ENCODE measurements at places on chromosomes 16 and 17.

DNA sequence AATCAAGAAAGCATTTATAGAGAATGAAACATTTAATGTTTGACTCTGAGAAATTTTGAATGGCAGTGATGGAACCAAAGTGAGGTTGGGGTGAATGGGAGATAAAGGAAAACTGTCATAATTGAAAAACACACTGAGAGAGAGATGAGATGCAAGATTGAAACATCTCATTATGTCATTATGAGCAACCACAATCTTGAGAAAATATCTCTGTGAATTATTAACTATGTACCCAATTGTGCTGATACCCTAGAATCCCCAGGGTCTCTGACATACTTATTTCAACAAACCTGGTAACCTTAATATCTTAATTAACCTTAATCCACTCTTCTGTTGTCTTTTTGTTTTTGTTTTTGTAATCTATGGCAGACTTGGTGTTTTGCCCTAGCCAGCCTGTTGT lies 143.5 kb upstream of the HLF start:
- DNase-seq, result no peak

DNA sequence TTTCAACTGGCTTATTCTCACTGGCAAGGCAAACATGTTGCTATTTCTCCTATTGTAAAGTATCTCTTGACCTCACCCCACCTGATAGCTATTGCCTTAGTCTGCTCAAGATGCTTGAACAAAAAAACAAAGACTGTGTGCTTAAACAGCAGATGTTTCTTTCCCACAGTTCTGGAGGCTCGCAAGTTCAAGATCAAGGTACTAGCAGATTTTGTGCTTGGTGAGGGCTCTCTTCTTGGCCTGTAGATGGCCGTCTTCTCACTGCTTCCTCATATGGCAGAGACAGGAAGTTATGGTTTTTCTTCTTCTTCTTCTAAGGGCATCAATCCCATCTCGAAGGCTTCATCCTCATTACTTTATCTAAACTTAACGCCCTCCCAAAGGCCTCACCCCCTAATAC lies 109.7 kb upstream of the CLEC3A start:
- no peak for DNase-seq

DNA sequence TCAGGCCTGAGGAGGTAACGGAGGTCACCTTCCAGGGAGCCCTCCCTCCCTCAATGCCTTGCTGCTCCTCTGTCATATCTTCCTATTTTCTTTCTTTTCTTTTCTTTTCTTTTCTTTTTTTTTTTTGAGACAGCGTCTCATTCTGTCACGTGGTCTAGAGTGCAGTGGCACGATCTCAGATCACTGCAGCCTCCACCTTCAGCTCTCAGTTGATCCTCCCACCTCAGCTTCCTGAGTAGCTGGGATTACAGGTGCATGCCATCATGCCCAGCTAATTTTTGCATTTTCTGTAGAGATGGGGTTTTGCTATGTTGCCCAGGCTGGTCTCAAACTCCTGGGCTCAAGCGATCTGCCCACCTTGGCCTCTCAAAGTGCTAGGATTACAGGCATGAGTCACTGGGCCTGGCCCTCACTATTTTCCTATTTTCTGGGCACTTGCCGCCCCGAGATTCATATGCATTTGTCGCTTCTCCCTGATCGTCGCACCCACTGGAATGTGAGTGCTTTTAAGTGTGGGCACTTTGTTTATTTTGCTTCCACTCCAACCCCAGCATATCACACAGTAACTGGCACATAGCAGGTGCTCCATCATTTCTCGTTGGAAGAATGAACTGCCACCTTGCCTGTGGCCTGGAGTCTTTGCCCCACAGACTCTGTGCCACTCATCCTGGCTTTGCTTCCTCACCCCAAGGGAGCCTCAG lies 31.7 kb downstream of the CPNE2 start:
- DNase-seq, result no peak

DNA sequence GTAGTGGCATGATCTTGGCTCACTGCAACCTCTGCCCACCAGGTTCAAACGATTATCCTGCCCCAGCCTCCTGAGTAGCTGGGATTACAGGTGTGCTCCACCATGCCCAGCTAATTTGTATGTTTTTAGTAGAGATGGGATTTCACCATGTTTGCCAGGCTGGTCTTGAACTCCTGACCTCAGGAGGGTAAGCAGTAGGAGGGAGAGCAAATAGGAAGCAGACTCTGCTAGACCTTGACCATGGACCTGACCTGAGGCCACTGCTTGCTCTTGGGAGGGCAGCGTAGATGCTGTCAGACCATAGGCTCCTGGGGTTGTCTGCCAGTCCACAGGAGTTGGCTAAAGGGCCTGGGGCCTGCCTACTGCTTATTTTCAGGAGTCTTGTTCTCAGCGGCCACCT lies 28.6 kb downstream of the AKAP1 start:
- no peak for DNase-seq

GRCh38 chr17:47184681-47185080 lies 4.4 kb downstream of the CDC27 start:
- DNase-seq, result no peak

- DNase-seq, result no peak
Observed at GRCh38 chr16:55285586-55285985, 38.4 kb upstream of the IRX6 start.

- DNase-seq, result no peak
Observed at GRCh38 chr16:3725276-3725675, 8.0 kb upstream of the TRAP1 start.

GRCh38 chr17:80656590-80656989 lies 112.0 kb downstream of the RPTOR start:
- DNase-seq, result no peak

GRCh38 chr17:8459107-8459506 lies 23.4 kb downstream of the NDEL1 start:
- no peak for DNase-seq

DNA sequence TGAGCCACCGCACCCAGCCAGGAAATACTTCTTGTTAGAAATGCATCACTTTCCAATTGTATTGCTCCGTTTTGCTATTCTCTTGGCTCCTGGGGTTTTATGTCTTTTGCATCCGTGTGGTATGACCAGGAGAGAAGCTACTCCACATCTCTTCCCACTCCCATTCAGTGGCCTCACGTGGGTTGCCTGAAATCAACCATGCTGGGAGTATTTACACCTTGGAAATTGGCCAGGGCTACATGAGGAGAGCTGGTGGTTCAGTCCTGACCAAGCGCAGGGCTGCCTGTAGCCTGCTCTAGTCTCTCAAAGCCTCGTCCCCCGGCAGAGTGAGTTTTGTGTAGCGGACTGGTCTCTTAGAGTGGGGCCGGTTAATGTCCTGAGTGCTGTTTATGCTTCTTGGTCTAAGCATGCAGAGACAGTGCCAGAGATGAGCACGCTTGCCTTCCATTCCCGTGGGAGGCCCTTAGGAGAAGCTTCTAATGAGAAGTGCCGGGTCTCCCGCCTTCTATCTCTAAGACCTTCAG lies 3.8 kb downstream of the WFDC1 start:
- no peak for DNase-seq
